ENCODE measurements at places on chromosomes 2 and 18. TPM values are rescaled to one million over a fixed set of nuclear protein-coding genes. Genes with fewer than 3 reads are reported as not detected.

Gene ANKRD30BL
- 0.14 TPM for total RNA-seq

Gene FAM237A
- not detected for total RNA-seq

Gene CNRIP1
- 42.2 TPM for total RNA-seq

Gene CHST10
- 10.6 TPM for total RNA-seq

Gene LRRC30
- total RNA-seq: not detected

Gene LRRTM1
- not detected for total RNA-seq

Gene IL1RL2
- total RNA-seq: 0.22 TPM

Measured in placental pericyte (primary cell).